ENCODE measurements at places on chromosomes 6 and 20.

DNA sequence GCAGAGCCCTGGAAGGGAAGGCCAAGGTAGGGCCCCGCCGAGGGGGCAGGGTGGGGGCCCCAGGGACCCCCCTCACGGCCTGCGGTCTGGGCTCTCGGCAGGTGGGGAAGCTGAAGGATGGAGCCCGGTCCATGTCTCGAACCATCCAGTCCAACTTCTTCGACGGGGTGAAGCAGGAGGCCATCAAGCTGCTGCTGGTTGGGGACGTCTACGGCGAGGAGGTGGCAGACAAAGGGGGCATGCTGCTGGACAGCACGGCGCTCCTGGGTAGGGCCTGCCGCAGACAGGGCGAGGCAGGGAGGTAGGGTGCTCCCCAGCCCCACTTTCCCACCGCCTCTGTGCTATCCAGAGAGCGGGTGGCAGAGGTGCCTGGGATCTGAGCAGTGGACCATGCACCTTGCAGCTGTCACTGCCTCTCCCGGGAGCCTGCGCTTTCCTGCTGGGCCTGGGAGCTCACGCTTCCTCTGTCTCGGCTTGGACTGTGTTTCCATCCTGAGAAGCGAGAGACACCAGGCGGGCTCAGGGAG lies 83.1 kb downstream of the SYNJ2 start:
- DNase-seq = no peak

- DNase-seq = no peak
These were observed 2.9 kb upstream of the PRSS35 start for GRCh38 chr6:83509441-83509840.

- DNase-seq = no peak
These were observed 8.4 kb upstream of the TGM2 start for GRCh38 chr20:38173237-38174156.

DNA sequence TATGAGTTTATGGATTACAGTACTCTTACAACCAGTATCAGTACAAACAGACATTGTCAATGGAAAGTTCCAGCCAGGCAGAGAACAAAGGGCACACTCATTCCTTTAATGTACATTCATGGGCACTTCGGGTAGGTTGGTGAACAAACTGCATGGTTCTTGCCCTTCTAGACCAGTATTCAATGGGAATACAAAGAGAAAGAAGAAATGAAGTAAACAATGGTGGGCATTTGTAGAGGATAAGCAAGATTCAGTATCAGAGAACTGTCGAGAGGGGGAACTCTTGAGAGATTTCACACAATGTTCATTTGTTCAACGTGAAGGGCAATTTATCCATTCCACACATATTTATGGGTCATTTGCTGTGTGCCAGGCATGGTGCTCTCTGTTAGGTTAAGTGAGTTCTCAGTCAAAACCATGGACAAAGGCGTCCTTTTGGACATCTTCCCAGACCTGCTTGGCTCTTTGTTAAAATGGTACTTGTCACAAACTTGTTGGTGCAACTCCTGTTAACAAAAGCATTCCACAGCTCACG lies 714.8 kb downstream of the DHX35 start:
- no peak for DNase-seq

GRCh38 chr6:82534876-82535275 lies 171.3 kb downstream of the TPBG start:
- no peak for DNase-seq

DNA sequence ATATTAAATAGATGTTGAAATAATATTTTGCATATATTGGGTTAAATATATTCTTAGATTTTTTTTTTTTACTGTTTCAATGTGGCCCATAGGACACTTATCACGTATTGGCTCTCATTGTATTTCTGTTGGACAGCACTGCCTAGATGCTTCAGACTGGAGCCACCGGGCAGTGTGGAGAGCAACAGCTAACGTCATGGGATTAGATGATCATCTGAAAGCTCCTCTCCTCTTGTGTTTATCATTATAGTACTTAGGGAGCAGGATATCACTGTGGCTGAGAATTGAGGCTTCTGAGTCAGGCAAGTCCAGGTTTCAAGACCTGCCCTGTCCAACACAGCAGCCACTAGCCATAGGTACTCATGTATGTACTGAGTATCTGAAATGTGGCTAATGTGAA lies 87.4 kb downstream of the ZHX3 start:
- DNase-seq = no peak

- DNase-seq = no peak
These were observed 350.0 kb upstream of the PRND start for GRCh38 chr20:4371623-4372251.

GRCh38 chr6:167804281-167805013 lies 22.3 kb upstream of the AFDN start:
- DNase-seq = no peak

- DNase-seq = no peak
These were observed 2.3 kb upstream of the ME1 start for GRCh38 chr6:83433177-83433576.

GRCh38 chr6:147530132-147531060 lies 21.9 kb downstream of the SAMD5 start:
- DNase-seq = no peak

GRCh38 chr6:6781873-6782227 lies 193.3 kb downstream of the LY86 start:
- no peak for DNase-seq

- no peak for DNase-seq
These were observed 58.2 kb downstream of the SMAP1 start for GRCh38 chr6:70725817-70726415.

DNA sequence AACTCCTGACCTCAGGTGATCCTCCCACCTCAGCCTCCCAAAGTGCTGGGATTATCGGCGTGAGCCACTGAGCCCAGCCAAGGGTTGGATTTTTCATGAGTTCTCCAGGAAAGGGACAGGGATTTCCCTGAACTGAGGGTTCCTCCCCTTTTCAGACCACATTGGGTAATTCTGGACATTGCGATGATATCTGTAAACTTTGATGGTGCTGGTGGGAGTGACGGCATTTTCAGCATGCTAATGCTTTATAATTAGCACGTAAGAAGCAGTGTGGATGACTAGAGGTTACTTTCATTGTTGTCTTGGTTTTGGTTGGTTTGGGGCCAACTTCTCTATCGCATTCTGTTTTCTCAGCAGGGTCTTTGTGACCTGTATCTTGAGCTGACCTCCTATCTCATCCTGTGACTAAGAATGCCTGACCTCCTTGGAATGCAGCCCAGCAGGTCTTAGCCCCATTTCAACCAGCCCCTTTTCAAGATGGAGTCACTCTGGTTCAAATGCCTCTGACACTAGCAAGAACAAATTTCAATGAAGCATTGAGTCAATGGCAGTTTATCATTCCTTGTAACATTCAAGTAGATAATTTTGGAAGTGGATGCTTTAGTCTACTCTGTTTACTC lies 156.5 kb downstream of the TTLL2 start:
- no peak for DNase-seq

DNA sequence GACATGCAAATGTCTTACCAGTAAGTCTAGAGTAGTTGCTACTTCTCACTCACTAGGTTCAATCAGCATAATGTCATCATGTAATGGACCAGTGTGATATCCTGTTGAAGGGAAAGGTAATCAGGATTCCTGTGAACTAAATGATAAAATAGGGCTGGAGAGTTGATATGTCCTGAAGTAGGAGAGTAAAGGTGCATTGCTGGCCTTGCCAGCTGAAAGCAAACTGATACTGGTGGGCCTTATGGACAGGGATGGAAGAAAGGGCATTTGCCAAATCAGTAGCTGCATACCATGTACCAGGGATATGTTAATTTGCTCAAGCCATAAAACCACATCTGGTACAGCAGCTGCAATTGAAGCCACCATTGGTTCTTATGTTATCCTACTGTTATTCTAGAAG lies 37.5 kb upstream of the IYD start:
- DNase-seq = no peak

DNA sequence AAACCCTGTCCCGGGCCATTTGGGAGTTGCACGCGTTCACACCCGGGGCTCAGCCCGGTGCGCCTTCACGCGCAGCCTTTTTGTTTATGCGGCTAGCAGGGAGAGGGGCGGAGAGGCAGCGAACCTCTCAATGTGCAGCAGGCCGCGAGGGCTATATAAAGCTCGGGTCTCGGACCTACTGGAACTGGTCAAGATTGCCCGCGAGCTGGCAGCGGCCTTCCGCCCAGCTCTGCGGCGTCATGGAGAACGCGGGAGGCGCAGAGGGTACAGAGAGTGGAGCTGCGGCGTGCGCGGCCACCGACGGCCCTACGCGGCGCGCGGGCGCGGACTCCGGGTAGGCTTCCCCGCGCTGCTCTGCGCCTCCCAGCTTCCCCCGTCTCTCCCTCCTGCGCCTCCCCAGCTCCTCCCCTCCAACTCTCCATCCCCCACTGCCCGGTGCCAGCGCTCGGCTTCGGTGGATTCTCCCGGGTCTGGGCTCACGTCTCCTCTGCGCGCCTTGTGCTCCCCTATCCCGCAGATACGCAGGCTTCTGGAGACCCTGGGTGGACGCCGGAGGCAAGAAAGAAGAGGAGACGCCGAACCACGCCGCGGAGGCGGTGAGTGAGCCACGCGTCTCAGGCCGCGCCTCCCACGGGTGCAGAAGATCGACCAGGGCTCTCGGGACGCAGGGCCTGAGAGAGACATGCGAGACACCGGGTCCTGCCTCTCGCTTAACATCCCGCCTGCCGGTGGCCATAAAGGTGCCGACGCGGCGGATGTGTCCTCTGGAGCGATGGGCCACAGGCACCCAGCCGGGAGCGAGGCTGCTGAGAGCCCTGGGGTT lies at the start of gene RIPPLY2:
TSS of gene RIPPLY2 (plus strand) at position 183 of the 823 bp plus-strand sequence. CDS start at position 240, 57 bp downstream.
- peak; percentile 58 for DNase-seq

- no peak for DNase-seq
These were observed 11.8 kb upstream of the STXBP5 start for GRCh38 chr6:147192278-147192911.

- DNase-seq = no peak
These were observed at the start of gene GLP1R for GRCh38 chr6:39048481-39049399. GLP1R (plus strand) TSS chr6:39048781; CDS start chr6:39048841, 60 bp downstream.

DNA sequence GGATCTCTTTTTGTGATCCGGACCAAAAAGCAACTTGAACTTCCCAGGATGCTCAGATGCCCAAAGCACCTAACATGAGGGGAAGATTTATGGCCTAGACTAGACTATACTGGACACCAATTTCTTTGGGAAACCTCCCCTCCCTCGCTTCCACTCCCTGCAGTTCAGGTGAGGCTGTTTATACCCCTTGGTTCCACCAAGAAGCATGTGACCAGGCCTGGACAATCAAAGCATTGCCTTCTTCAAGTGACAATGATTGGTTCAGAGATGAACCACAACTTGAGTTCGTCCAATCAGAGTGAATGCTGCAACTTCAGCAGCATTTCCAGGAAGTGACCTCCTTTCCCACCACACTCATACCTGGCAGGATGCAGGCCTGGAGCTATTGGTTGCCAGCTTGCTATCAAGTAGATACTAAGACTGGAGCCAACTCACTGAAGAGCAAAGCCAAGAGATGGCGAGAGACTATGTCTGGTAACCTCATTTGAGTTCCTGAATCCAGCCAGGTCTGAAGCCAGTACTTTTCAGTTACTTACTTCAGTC lies 45.6 kb upstream of the SLC9A8 start:
- DNase-seq = no peak
